NCI-H1105 (cell line): ENCODE measurements at places on chromosomes 5 and 9.

DNA sequence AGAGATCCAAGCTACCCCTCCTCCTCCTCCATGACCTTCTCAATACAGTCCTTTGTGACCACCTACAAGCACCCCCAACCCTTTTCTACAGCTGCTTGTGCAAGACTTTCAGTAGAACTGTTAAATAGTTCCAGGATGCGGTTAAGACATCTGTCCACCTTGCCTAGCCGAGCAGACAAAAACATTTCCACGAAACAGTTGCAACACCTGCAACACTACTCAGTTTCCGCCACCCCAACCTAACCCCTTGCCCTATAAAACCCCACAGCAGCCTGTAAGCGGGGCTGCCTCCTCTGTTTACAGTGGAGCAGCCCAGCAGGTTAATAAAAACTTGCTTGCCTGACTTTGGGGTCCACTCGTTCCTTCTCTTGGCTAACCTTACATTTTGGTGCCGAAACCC is 1803.5 kb upstream of the CDH6 start:
- no peak for DNase-seq

- no peak for DNase-seq
Observed at GRCh38 chr9:68979538-68980314, 34.2 kb downstream of the PRKACG start.

GRCh38 chr5:125798307-125798706 is 624.9 kb upstream of the GRAMD2B start:
- no peak for DNase-seq

GRCh38 chr9:8362250-8362649 is 562.7 kb upstream of the DMAC1 start:
- DNase-seq = no peak
